ENCODE measurements at places on chromosomes 1 and 21.

- DNase-seq = no peak
Measured at GRCh38 chr1:187641907-187642306, 813.2 kb downstream of the PLA2G4A start.

- no peak for DNase-seq
Measured at GRCh38 chr1:151887028-151887427, 22.3 kb downstream of the THEM4 start.

- DNase-seq = no peak
Measured at GRCh38 chr1:237851210-237851845, 39.4 kb downstream of the ZP4 start.

DNA sequence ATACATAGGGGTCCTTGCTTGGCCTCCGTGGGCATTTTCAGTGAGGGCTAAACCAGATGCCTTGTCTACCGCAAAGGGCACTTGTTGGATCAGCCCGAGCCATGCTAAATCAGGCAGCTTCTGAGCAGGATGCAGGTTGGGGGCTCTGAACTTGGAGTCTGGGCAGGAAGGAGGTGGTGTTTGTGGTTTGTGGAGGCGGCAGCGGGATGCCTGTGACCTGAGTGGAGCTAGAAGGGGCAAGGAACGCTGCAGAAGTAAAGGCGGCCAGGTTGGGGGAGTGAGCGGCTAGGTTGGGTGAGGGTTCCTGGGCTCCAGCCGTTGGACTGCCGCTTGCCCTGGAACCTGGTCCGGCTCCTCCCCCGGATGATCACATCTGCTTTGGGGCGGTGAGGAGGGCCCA, 183.9 kb downstream of the CAMTA1 start:
- DNase-seq = no peak

DNA sequence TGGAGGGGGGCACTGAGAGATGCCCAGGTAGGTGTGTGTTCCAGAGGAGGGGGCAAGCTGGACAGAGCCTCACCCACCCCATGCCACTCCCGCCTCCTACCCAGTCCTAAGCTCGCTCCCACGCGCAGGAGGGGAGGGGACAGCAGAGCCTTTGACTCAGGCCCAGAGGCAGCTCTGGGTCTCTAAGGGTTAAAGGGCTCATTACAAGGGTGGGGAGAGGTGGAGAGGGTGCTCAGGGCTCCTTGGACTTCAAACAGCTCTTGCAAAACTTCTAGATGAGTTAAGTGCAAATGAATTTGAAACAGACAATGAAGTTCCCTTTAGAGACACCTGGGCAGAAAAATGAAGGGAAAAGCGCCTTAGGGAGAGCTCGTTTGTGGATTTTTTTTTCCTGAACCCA, 104.2 kb upstream of the CASZ1 start:
- DNase-seq = no peak

GRCh38 chr21:44948426-44949120, 8.7 kb downstream of the SLX9 start:
- no peak for DNase-seq

DNA sequence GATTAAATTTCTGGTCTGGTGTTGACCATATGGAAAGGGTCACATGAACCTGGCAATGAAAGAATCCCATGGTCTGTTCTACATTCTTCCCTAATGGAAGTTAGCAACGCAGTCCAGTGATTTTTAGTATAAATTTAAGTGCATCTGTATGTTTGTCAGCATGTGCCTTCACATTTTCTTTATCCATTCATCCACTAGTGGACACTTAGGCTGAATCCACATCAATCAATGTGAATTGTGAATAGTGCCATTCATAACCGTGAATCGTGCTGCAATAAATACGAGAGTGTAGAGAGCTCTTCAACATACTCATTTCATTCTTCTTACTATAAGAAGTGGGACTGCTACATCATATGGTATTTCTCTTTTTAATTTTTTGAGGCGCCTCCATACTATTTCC, 12.7 kb upstream of the IFI16 start:
- no peak for DNase-seq

DNA sequence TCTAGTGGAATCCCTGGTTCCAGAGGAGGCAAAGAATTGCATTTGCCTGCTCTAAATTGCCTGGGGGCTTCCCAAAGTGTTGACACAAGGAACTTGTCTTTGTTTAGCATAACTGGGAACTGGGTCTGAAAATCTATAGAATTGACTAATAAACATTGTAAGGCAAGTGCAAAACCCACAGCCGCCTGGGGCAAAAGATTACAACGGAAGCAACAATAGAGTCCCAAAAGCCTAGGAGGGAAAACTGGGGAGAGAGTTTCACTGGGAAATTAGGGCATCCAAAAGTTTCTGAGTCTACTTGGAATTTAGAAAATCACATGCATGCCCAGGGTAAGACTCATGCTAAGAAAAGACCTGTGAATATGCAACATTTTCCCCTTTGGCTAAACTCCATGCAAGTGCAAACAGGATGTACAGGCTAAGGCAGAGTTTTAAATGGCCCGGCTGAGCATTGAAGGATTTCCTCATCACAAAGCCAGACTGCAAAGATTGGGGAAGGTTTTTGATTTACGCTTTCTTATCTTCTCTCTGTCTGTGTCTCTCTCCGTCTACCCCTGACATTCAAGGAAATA, 725.3 kb upstream of the NCAM2 start:
- DNase-seq = no peak

DNA sequence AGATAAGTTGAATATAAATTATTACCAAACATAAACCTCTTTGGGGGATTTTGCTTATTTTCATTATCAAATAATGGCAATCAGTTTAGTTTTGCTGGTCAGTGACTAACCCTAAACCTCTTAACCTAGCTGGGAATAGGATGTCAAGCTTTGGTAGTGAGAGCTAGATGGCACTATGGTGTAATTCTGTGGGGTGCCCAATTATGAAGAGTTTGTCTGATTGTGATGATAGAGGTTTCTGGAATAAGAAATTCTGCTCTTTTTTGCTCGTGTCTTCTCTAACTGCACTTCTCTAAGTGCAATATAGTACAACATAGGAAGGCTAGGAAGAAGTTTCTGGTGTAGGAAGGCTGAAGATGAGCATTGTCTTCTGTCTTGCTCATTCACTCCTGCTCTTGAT, 59.8 kb downstream of the XCL1 start:
- DNase-seq = no peak

DNA sequence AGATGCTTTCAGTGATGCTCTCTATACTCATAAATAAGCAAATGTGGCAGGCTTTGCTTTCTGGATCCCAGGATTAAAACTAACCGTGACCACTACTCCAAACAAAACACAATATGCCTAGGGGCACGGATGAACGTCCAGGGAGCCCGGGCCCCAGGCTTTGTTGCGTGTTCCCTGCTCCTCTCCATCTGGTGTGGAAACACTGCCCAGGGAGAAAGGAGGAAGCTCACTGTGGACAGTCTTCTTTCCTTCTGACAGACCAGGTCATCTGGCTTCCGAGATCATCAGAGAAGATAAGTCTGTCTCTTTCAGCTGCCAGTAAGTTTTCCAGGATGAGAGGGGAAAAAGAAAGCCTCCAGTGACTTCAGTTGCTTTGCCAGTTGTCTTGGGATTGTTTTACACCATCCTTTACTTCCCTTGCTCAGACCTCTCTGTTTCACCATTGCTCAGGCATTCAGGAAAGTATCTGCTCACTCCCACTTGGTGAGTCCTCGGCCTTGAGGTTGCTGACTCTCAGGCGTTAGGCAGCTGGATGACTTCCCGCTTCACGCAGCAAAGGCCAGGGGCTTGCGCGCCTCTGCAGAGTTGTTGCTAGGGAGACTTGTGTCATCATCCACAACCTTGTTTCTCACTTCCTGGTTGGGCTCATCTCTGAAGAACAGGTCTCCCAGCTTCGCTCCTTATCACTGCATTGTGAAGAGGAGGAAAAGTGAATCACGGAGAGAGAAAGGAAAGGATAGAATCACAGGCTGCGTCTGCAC, 20.6 kb upstream of the PGD start:
- no peak for DNase-seq

DNA sequence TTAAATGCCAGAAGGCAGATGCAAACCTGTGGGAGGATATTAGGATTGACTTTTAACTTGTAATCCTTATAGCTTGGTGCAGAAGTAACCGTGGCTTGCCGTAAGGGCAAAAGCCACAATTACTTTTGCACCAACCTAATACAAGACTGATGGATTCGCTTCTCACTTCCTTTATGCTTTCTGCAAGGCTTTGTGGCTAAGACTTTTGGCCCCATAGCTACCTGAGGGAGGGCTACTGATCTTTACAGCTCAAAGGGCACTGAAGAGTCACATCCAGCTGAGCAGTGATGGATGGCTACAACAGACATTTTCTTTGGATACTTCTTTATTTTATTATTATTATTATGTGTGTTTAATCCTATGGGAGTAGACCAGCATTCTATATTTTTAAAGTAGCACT, 140.4 kb downstream of the ST6GALNAC5 start:
- no peak for DNase-seq

- no peak for DNase-seq
Measured at GRCh38 chr1:6108937-6109614, 63.4 kb downstream of the KCNAB2 start.

DNA sequence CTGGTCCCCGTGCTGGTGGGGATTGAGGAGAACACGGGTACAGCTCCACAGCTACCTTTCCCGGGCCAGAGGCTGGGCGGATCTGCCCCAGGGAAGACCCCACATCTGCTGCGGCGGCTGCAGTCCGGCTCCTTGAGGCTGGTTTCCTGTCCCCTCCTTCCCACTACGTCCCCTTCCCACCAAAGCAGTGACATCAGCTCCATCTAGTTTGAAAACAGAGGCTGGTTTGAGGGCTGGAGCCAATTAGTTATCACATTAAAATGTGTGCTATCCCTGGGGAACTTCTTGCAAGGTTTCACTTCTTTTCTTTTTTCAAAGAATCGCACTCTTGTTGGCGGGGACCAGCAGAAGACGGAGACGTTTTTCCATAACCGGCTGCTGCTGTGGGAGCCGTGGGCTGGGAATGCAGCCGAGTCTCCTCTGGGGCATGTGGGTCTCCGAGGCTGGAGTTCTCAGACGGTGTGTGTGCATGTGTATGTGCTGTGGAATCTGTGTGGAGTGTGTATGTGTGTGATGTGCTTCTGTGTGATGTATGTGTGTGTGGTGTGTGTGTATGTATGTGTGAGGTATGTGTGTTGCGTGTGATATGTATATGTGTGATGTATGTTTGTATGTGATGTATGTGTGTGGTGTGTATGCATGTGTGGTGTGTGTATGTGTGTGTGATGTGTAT, 8.9 kb upstream of the PCBP3 start:
- DNase-seq = no peak

GRCh38 chr21:22965455-22966135, 1967.4 kb downstream of the NCAM2 start:
- DNase-seq = no peak

DNA sequence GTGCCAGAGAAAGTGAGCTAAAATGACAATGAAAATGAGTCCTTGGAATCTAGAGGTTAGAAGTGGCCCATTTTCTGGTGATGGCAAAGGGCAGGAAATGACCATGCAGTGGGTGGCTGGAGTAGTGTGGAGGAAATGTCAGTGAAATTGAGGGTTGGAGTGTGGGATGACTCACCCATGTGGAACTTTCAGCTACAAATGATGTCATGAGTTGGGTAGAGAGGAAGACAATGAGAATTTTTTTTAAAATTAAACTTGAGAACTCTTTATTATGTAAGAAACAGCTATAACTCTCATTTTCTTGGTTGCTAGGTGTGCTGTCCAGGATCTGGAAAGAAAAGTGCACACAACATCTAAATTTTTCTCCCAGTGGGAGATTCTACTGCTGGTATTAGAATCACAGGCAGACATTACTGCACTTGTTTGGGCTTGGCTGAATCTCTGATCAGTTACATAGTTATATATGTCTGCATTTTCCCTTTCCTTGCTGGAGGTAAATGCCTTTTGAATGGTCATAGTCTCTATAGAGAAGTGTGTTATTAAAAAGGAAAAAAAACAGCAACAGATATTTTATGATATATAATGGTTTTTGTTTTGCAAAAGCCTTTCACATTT, 56.8 kb upstream of the GNG12 start:
- no peak for DNase-seq

DNA sequence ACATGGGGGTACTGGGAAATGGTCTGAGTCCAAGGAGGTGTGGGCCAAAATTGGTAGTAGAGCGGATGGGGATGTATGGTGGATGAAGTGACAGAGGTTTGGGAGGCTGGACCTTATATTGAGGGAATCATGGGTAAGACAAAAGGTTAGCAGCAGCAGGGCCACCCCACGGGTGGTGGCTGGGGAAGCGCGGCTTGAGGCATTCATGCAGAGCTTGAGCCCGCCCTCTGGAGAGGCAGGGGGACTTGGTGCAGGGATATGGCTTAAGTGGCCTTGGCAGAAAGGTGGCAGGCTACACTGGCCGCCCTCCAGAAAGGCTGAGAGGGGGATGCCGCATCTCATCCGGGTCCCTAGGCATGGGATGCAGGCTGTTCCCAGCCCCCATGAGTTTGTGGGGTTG, 31.5 kb downstream of the HMGB4 start:
- DNase-seq = no peak

DNA sequence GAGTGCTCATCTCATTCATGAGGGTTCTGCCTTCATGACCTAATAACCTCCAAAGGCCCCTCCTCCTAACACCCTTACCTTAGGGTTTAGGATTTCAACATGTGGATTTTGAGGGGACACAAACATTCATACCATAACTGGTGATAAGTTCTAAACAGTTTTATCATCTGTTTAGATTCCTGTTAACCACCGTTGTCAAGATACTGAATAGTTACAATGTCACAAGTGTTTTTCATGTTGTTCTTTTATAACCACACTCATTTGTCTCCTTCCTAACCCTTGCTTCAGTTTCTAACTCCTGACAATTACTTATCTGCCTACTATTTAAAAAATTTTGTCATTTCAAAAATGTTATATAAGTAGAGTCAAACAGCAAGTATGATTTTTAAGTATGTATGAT, 86.0 kb downstream of the NCAM2 start:
- DNase-seq = no peak

- no peak for DNase-seq
Measured at GRCh38 chr1:226983247-226983991, 43.3 kb downstream of the COQ8A start.

GRCh38 chr1:66217021-66217420, 316.9 kb upstream of the SGIP1 start:
- DNase-seq = no peak

DNA sequence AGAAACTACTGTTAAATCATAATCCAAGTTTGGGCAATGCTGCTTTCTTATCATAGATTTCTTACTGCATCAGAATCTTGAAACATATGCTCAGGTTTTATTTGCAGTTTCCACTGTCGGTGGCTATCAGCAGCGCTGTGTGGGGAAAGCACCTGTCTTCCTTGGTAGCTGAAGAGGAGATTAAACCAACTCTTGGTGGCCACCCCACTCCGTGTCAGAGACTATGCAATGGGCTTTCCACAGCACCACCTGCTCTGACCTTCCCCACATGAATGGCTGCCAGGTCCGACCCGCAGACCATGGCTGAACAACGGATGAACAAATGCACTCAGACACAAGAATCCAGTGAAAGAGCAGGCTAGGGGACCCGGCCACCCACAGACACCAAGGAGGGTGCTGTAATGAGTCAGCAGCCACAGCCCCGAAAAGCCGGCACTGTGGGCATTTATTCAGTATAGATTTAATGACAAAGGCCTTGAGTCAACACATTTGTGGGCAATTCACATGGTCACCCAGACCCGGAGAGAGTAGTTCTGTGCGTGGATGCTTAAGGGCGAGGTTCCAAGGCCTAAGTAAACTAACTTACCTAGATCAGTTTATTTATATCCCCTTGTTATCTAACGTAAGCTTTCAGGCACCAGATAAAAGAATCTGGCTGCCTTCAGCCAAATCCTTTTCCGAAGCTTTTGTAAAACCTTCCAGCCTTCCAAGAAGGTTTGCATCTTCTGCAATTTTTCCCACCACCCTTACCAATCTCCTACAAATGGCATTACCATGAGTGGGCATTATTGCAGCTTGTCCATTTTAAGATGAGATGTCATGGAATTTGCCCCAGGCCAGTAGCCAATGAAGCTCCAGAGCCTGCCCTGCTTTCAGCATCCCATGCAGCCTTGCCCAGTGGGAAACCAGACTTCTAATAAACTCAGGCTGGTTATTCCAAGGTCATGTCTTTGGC, 82.7 kb downstream of the HLCS start:
- DNase-seq = no peak

Measured in activated T-helper 1 cell treated with anti-CD3 and anti-CD28 coated beads, Interleukin-2, amount 50 U/mL, for 16 hours (primary cell).